ENCODE measurements at places on chromosomes 16 and 17.

GRCh38 chr17:19718613-19719354 lies 2.4 kb upstream of the SLC47A2 start:
- no peak for DNase-seq

GRCh38 chr17:57001541-57001940 lies 23.6 kb downstream of the SCPEP1 start:
- no peak for DNase-seq

DNA sequence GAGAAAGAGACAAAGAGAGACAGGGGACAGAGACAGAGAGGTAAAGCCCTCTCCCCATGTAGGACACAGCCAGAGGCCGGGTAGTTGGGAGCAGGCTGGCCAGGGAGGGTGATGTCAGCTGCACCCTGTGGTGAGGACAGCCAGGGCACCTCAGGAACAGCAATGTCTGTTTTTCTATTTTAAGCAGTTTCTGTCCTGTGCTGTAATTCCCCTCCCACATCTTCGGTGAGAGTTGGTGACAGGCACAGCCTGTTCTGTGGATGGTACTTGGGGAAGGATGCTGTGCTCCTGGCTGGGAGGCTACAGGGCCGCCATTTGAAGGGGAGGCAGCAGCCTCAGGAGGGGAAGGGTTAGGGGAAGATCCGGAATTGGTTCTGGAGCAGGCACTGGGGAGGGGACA lies 163.5 kb downstream of the SDK2 start:
- DNase-seq, result no peak

DNA sequence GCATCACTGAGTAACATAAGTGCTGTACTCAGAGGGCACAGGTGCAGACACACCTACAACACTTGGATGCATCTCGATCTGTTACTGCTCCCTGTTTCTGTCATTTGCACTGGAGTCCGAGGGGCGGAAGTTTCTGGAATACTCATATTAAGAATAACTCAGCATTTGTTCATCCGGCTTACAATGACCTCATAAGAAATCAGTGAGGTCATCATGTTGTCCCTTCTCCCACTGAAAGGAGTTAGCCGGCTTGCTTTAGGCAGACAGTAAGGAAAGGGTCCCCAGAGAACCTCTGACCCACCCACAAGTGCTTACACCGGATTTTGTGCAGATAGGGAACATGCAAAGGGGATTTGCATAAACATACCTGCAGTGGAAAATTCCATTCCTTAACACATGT lies 344.7 kb downstream of the HAPSTR1 start:
- no peak for DNase-seq

GRCh38 chr17:40602445-40603443 lies 37.5 kb upstream of the CCR7 start:
- no peak for DNase-seq

DNA sequence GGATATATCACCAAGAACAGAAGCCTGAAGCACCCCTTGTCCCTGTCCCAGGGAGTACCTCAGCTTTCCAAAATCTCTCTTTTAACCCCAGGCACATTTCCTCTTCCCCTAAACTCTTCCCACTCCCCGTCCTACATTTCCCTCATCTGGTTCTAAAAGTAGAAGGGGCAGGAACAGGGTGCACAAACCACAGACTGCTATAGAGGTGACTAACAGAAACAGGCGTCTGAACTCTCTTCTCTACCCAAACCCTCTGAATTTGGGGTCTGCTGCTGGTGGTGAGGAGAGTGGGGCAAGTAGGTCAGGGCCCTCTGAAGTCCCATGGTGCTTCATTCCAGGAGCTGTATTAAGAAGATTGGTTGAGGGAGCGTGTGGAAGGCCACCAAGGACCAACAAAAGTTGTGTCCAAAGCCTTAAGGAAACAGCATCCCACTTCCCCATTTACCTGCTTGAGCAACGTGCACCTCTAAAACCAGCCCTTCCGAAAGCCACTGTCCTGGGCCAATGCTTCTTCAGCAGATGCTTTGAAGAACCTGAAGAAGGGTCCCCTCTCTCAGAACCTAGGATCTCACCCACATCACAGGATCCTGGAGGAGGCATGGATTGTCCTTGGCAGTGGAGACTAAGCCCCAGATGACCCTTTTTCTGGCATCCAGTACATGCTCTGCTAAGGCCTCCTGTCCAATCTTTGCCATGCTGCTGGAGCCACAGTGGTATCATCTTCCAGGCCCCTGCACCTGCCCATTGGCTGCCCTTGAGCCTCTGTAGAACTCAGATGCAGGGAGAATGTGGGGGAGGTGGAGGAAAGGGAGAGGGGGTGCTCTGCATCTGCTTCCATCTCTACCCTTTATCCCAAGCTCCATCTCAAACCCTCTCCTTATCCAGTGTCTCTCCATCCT lies 5.7 kb upstream of the NR1D1 start:
- no peak for DNase-seq

- DNase-seq, result no peak
Measured at GRCh38 chr16:64826374-64826773, 295.5 kb downstream of the CDH11 start.

DNA sequence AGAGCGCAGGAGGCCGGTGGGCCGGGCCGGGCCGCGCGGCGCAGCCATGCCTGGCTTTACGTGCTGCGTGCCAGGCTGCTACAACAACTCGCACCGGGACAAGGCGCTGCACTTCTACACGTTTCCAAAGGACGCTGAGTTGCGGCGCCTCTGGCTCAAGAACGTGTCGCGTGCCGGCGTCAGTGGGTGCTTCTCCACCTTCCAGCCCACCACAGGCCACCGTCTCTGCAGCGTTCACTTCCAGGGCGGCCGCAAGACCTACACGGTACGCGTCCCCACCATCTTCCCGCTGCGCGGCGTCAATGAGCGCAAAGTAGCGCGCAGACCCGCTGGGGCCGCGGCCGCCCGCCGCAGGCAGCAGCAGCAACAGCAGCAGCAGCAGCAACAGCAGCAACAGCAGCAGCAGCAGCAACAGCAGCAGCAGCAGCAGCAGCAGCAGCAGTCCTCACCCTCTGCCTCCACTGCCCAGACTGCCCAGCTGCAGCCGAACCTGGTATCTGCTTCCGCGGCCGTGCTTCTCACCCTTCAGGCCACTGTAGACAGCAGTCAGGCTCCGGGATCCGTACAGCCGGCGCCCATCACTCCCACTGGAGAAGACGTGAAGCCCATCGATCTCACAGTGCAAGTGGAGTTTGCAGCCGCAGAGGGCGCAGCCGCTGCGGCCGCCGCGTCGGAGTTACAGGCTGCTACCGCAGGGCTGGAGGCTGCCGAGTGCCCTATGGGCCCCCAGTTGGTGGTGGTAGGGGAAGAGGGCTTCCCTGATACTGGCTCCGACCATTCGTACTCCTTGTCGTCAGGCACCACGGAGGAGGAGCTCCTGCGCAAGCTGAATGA lies 606 bp downstream of the THAP11 start:
- peak; percentile 34 for DNase-seq

DNA sequence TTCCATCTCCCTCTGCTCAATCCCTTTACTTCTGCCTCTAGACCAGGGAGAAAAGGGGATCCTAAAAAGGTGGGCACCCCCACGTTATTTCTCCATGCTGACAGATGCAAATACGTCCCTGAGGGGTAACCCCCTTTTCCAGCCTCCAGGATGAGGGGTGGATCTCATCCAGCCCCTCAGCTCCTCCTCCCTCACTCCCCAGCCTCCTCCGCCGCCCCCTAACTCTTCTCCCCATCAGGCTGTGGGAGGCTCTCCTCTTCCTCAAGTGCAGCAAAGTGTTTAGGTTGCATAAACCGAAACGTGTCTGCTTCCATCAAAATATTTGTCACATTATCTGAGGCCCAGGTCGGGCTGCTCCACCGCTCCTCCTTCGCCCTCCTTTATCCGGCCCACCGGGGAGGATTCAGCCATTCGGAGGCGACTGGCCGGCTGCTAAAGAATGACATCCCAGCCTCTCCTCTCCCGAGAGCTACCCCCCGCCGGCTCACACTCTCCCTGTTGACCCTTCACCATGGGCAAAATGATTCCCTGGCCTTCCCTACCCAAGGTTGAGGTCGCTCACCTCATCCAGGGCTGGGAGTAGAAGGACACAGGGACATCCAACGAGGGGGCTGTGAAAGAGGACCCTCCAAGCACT lies 1.2 kb upstream of the C1QL1 start:
- no peak for DNase-seq

- no peak for DNase-seq
Measured at GRCh38 chr16:1163567-1164055, 10.7 kb downstream of the CACNA1H start.

- no peak for DNase-seq
Measured at GRCh38 chr16:9943121-9943520, 239.1 kb downstream of the GRIN2A start.

DNA sequence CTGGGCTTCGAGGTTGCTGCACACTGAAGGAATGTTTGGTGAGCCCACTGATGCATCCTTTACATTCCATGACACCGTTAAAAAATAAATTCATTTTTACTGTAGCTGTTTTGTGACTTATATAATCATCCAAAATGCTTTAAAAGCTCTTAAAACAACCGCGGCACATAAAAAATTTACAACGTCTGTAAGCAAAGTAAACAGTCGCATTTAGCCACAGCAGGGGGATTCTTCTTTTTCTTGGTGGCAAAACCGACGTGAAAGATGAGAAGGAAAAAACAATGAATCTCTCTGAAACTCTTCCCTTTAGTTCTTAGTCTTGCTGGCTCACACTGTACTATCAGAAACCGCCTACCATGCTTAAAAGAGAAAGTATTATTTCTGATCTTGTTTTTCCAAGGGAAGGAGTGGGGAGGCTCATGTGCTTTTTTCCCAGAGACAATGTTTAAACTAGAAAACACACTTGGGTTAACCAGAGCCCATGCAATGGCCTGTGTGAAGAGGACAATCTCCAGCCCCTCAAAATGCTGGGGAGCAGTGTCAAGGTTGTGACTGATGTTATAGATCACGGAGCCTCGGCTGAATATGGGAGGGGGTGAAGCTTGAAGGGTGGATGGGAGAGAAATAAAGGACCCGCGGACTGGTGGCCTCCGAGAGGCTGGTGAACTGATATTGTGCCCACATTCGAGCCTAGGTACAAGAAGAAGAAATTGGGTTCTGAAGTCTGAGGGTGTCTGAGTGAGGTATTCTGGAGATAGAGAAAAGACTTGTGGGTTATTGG lies 91.1 kb downstream of the IRF8 start:
- no peak for DNase-seq

DNA sequence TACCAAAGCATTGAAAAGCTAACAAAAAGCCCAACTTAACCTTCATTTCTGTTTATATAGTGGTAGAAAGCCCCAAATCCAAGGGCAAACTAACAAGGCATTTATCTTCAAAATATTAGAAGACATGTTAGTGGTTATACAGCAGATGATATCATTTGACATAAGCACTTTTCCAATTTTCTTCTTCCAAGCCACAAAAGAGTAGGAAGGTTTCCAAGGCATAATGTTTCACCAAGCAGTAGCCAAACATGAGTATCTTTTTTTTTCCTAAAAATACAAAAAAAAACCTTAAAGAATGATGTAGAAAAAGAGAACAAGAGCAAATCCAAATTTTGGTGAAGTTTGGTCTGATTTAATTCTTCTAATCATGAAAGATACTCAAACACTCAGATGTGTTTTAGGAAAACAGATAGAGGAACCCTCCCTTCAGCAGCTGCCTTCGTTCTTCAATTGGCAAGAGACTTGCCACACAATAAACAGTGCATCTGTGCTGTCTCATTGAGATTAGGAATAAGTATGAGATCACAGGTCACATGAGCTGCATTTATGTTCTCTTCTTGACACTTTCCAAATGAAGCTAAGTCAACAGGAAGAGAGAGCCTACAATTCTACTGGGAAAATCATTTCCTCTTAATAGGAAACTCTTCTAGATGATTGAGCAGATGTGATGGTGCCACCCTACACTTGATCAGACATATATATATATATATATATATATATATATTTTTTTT lies 106.7 kb downstream of the TTC19 start:
- no peak for DNase-seq

DNA sequence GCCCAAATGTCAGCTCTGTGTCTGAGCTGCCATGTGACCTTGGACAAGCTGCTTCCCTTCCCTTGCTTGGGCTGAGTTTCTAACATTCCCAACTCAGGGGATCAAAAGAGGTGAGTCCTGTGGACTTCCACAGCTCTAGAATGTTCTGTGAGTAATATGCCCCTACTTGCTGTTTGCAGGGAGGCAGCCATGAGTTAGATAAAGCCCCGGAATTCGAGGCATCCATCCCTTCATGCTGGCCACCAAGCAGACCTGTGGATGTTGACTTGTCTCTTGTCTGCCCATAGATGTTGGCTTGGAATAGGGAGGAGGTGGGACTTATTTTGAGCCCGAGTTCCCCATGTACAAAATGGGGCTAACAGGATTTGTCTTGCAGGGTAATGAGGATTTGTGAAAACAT lies 36.2 kb downstream of the KSR1 start:
- no peak for DNase-seq

- DNase-seq, result no peak
Measured at GRCh38 chr17:58215685-58216084, 3.4 kb downstream of the MKS1 start.

GRCh38 chr16:17812771-17813170 lies 342.0 kb upstream of the XYLT1 start:
- DNase-seq, result no peak

DNA sequence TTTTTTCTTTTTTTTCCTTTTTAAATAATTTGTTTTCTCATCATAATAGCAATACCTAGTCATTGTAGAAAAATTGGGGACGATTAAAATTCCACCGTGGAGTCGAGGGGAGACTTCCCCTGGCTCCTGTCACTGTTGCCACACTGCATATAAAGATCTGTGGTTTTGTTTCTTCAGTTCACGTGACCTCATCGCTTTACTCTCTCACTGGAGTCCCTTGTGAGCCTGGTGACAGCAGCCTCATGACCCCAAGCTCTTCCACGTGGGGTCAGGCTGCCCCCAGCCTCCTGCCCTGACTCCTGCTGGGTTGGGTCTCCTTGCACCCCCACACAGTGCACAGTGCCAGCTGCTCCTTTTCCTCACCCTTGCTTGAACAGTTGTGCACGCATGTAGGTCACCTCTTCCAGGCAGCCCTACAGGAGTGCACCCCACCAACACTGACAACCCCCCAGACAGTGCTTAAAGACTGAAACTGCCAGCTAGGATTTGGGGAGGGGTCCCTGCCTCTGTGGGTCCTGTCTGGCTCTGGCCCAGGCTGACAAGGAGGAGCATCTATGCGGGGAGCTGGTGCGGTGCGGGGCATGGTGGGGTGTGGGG lies 7.3 kb upstream of the METRNL start:
- DNase-seq, result no peak

DNA sequence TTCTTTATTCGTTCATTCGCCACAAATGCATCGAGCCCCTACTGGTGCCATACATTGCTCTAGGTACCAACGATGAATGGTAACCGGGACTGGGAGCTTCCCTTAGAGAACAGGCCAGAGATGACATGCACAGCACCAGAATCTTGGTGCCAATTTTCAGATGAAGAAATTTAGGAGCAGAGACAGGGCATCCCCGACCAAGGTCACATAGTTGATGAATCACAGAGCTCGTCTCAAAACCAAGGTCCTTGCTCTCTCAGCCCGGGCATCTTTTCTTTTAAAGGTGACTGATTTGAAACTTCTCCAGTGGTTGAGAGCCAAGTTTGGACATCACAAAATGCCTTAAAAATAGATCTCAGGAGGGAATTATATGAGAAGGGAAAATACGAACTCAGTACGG lies 73.2 kb upstream of the C16orf82 start:
- DNase-seq, result no peak
